ENCODE measurements at places on chromosomes 12 and 14.
A peak's percentile ranks its signal among the peaks of the same experiment; 100 is the strongest.

GRCh38 chr12:22406627-22407026 is 72.1 kb upstream of the ST8SIA1 start:
- DNase-seq, result no peak

DNA sequence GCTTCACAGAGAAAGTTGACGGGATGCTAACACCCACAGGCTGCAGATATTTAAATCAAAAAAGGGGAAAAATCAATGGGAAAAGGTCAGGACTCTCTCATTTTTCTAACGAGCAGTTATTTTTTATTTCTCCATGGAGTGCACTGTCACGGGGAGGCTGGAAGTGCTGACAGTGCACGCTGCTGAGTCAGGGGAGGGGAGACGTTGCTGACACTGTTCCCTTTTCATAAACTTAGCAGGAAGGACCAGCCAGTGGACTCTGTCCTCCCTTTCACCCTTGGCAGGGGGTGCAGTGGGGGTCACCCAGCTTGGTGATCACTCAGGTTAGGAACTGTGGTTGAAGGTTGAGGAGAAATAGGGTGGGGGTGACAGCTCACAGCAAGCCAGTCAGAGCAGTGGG is 65.6 kb upstream of the FUT8 start:
- DNase-seq, result no peak

GRCh38 chr12:51009056-51009440 is 17.1 kb downstream of the SLC11A2 start:
- no peak for DNase-seq

DNA sequence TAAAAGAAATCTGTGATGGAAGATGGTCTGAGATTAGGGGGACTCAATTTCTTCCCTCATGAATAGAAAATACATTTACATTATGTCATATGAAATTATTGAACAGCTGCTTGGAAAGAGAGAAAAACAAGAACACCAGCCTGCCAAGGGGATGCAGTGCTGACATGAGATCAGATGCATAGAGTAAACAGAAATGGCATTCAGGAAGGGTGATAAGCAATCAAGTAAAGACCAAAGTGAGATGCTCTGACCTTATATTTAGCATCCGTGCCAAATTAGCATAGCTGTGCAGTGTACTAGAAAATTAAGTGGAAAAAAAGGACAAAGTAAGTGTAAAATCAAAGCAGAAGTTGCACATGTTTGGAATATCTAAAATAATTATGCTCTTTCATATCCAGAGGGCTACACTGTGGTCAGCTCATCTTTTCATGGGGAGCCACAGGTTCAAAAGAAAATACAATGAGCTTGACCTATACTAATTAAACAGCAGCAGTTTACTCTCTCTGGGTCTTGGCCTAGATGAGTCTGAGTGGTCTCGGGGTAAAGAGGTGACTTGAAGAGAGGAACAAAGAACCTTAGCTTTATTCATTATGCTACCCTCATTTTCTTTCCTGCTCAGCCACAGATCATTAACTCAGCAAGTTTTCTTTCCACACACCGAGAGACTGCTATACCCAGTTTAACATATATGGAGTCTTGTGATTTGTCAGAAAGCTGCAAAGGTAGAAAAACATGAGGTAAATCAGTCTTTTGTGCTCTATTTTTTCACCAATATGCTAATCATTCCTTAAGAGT is 359.4 kb upstream of the FOXG1 start:
- DNase-seq, result no peak

GRCh38 chr12:106301241-106301610 is 1.3 kb upstream of the TCP11L2 start:
- DNase-seq, result no peak

DNA sequence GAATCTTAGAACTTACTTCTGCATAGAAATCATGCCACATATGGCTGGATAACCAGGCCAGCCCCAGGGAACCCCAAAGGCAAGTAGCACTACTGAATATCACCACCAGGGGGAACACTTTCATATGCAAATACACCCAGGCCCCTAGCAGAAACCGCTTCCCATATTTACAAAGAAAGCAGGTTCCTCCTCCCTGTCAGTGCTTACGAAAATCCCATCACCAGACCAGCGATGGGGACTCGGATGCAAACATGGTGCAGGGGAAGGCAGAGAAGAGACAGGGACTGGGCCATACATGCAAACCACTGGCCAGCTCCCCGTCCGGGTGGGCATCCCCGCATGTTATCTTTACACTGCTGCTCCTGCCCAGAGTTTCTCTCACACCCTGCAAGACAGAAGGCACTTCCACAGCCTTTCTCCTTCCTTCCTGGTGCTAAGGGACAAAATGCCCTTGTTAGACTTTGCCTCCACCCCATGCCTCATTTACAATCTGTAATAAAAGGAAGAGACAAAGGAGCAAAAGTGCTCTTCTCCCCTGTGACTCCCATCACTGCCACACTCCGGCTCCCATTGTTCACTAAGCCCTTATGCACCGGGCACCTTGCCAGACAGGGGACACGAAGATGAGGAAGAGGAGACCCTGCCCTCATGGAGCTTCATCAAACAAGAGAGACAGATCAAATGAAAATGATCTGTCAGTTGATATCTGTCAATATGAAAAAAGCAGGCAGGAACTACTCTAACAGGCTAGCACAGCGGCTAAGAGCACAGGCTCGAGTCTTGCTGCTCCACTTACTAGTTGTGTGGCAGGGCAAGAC is 62.3 kb downstream of the PTPN21 start:
- DNase-seq, result peak; percentile 66

DNA sequence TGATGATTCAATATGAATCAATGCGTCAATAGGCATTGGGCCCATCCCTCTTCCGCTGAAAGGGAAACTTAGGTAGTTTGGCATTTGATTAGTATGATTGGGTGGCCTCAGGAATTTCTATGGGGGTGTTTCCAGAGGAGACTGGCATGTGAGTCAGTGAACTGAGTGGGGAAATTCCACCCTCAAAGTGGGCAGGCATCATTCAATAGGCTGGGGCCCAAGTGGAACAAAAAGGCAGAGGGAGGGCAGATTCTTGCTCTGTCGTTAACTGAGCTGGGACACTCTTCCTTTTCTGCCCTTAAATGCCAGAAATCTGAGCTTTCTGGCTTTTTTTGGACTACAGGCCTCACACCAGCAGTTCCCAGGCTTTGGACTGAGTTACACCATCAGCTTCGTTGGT is 373.5 kb downstream of the RPS29 start:
- DNase-seq, result no peak

DNA sequence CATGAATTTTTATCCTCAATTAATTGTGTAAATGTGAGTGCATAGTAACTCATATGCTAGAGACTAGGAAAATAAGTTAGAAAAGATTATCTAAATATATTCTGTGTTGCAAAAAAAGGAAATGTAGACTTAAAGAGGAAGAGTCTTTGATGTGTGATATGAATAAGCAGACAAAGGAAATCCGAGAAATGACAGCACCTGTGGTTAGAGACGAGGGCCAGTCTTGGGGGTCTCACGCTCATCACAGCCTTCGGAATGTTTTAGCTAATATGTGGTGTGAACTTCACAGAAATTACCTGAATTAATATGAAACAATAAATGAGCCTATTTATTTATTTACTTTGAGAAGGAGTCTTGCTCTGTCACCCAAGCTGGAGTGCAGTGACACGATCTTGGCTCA is 11.6 kb downstream of the ATP6V0A2 start:
- DNase-seq, result no peak

DNA sequence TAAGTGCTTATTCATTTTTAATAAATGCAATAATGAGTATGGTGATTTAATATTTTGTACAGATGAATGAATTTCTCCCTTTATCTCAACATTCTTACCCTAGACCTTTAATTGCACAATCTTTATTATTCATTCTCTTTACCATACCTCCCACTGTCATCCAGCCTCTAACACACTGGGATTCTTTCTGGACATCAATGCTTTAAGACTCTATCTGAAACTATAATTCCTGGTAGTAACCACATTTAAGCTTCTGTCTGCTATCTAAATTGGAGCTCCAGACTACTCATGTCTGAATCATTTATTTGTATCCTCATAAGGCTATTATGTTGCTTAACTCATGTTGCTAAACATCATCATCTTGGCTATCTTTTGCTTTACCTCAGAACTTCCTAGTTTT is 270.2 kb downstream of the ALG10B start:
- DNase-seq, result no peak

DNA sequence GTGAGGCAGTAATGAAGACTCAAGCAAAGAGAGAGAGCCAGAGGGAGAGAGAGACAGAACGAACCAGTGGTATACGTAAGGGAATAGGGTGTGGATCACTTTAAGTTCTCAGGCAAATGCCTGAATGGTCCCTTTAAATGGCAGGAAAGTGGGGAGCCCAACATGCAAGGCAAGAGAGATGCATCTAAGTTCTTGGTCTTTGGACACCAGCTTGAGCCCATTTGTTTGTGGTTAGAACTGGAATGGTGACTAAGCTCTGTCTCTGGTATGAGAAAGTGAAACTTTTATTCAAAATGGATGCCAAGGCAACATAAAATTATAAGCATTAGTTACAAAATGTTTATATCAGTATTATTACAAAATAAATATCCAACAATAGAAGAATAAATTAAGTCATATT is 192.2 kb upstream of the ALG10 start:
- DNase-seq, result no peak

DNA sequence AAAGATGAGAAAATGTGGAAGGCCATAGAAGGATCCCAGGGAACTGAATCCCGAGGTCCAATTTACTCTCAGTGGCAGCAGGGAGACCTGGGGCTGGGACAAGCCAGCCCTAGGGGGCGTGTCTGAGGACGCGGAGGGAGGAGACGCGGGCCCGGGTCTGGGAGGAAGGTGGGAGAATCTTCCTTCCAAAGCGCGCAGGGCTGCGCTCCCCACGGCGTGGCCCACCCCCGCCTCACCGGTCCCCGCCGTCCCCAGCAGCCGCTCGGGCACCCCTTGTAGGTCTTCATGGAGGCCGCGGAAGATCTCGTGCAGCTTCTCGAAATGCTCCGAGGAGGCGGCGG is 323 bp downstream of the VTI1B start:
- DNase-seq, result no peak

DNA sequence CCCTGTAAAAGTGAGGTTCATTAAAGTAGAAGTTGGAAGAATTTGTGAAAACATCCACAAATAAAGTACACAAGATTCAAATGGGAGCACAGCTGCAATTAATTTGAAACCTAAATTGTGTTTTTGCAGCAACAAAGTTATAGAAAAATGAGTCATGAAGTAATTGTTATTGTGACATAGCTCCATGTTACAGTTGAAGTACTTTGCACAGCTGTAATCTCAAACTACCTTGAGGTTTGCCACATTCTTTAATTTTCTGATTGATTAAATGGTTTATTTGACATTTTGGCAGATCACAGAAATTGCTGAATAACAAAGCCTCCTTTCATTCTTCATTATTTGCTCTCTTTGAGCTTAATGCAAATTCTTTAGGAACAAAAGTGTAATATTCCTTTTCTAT is 111.3 kb downstream of the RMST start:
- no peak for DNase-seq

GRCh38 chr12:4272424-4273272 is 914 bp upstream of the CCND2 start:
- peak; percentile 73 for DNase-seq

DNA sequence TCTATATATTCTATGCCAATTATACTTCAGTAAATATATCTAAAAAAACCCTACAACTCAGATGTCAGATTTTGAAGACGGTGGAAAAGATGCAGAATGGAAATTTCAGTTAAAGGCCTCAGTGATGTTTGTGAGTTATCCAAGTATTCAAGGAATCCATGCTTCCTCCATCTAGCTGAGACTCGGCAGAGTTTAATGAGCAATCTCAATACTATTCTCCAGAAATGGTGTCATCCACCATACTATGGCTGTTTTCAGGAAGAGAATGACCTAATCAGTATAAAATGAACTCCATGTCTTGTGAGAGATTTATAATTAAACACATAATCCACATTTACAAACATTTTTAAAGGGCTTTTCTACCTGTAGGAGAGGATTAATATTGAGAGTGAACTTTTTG is 66.0 kb downstream of the KLHL28 start:
- DNase-seq, result no peak

DNA sequence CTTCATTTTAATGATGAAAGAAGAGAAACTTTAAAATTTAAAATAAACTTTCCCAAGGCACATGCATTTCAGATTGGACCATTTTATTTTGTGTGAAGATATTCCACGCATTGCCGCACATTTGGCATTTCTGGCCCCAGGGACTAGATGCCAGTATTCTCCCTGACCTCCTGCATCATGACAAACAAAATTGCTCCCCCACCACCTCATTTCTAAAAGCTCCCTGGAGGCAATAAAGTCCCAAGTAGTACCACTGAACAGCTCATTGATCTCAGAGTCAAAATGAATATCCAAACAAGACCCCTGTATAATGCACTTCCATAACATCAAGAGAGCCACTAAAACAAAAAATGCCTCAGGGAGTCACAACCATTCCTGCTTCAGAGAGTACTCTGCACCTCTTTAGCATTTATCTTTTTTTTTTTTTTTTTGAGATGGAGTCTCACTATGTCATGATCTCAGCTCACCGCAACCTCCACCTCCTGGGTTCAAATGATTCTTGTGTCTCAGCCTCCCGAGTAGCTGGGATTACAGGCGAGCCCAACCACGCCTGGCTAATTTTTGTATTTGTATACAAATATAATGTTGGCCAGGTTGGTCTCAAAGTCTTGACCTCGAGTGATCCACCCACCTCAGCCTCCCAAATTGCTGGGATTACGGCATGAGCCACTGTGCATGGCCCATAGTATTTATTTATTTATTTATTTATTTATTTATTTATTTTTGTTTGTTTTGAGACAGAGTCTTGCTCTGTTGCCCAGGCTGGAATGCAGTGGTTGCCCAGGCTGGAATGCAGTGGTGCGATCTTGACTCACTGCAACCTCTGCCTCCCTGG is 48.8 kb upstream of the RASSF3 start:
- DNase-seq, result no peak

GRCh38 chr12:41407232-41407799 is 219.2 kb downstream of the PDZRN4 start:
- no peak for DNase-seq
